ENCODE measurements at places on chromosomes 4 and X. TPM values are rescaled to one million over a fixed set of nuclear protein-coding genes. Genes with fewer than 3 reads are reported as not detected.

- peak; percentile 63 for DNase-seq
Measured at GRCh38 chr4:7960017-7960789, 20.5 kb upstream of the AFAP1 start.

DNA sequence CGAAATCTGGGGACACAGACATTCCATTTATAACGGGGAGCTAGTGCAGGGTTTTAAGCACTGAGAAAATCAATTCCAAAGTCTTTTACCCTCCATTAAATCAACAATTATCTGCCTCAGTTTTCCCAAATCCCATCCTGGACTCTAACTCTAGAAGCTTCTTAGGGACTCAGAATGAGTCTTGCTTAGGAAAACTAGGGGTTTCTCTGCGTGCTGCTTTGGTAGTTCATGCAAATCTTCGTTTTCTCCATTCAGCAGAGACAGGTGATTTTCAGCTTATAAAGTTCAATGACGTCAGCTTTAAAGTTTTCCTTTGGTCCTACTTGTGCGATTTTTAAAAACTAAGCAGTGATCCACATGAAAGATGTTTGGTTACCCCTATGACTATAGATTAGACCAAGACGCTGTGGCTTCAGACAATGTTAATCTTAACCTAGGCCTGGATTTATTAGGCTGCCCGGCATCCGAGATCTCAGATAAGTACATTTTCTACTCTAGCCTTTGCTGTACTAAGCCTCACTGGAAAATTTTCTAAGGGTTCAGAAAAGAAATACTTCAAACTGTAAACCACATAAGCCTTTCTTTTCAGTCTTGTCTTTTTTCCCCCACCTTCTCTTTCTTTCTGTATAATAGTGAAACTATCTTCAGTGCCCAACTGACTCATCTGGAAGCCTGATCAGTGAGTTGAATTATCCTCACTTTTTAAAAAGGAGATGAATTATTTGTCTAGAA is 121.4 kb upstream of the GATB start:
- DNase-seq = peak; percentile 16

DNA sequence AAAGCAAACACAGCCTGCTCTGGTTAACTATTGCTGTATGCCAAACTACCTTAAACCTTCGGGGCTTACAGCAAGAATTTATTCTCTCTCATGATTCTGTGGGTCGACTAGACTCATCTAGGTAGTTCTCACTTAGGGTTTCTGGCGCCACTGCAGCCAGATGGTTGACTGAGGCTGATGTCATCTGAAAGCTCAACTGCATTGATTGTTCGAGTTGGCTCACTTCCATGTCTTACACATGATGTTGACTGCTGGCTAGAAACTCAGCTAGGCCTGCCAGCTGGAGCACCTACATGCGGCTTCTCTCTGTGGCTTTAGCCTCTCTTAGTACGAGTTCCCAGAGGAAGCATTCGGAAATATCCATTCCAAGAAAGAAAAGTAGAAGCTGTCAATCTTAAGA is 103.2 kb downstream of the SRPX start:
- no peak for DNase-seq

- DNase-seq = no peak
Measured at GRCh38 chr4:84632092-84632491, 49.2 kb downstream of the CDS1 start.

GRCh38 chrX:149497626-149498025 is 7.5 kb downstream of the IDS start:
- DNase-seq = no peak

GRCh38 chr4:61202638-61203435 is 2.7 kb downstream of the ADGRL3 start:
- no peak for DNase-seq

DNA sequence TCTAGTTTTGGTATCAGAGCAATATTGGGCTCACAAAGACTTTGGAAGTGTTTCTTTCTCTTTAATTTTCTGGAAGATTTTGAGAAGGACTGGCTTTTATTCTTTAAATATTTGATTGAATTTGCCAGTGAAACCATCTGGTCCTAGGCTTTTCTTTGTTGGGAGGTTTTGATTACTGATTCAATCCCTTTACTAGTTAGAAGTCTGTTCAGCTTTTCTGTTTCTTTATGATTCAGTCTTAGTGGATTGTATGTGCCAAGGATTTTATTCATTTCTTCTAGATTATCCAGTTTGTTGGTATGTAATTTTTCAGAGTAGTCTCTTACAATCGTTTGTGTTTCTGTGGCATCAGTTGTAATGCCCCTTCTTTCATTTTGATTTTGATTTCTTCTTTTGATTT is 28.6 kb downstream of the GLRB start:
- no peak for DNase-seq

TRPC5OS gene
- total RNA-seq = not detected

DNA sequence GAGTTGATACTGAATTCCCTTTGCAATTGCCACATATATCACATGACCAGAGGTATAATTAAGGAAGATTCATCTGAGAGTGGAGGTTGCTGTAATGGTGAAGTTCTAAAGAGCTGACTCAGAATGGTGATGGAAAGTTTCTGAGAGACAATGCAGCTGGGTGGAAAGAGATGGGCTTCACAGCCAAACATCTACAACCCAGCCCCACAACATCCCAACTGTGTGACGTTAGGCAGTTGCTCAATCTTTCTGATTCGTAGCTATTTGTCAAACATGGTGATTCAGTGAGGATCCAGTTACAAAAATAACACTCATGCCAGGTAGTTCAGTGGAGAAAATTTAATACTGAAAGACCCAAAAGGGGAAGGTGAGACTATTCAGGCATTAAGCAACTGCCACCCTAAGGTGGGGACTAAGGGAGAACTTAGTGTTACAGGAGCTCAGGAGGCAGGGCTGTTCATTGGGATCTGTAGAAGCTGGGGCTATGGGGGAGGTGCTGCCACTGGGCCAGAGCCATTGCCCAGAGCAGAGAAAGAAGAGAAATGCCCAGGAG is 6.9 kb upstream of the AFF1 start:
- peak; percentile 24 for DNase-seq

GRCh38 chr4:142040043-142040442 is 403.7 kb downstream of the IL15 start:
- DNase-seq = no peak

GRCh38 chr4:2333356-2333841 is 71.5 kb upstream of the MXD4 start:
- DNase-seq = no peak

DNA sequence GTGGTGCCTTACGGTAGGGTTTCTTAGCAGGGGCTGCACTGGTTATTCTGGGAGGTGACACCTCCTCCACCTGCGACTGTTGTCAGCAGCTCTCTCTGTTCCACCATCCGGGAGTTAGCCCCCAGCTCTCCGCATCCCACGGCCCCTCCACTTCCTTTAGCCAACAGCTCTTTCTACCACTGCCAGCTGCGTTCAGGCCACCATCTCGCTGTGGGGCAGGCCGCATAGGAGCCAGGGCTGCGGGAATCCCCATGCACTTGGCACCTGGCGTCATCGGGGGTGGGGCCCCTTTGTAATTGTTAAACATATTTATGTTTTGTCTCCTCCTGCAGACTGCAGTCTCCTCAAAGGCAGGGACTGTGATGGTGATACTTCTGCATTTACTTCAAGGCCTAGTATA is 480.2 kb downstream of the SMARCA1 start:
- no peak for DNase-seq

GRCh38 chr4:76801621-76802235 is 96.2 kb downstream of the SOWAHB start:
- DNase-seq = no peak

DNA sequence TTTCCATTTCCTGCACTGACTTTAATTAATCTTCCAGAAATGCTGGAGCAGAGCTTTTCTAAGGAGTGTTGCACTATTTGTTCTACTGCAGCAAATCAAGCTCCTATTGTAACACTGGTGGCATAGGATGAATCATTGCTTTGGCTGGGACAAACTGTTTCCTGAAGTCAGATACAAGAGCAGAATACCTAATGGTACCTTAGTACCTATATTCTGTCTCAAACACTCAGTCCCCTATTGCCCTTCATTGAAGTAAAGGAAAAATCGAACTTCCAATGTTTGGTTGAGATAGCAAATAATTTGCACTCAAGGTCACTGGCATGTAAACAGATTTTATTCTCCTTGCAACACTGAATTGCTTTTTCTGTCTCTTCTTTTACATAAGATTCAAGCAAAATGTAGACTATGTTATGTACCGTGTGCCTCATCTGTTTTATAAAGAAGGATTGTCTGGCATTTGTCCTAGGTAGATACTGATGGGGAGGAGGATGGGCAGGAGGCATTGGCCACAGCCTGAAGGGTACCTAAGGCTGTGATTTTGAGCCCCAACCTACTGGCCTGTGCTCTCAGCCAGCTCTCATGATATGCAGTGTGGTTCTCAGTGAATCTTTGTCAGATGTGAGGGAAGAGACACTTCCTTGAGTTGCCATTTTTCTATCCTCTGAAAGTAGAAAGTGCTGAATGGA is 141.6 kb downstream of the AASDH start:
- no peak for DNase-seq

PPP4R3C gene
- not detected for total RNA-seq

DNA sequence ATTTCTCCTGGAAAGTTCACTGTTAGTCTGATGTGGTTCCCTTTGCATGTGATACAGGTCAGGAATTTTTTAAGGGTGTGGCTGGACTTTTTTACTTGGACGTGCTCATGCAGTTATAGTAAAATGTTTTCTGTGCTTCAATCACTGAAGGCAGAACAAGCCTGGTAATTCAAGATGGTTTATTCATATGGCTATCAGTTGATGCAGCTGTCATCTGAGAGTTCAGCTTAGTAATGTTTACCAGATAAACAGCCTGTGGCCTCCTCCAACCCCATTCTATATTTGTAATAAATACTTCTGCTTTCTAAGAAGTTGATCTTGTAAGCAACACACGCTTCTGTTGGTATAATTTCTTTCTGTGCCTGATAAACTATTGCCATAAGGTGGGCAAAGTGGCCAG is 2105.9 kb downstream of the ARAP2 start:
- no peak for DNase-seq

DHRSX gene
- 22.0 TPM for total RNA-seq

GRCh38 chrX:70504772-70505450 is 60.3 kb downstream of the DLG3 start:
- DNase-seq = peak; percentile 68

DNA sequence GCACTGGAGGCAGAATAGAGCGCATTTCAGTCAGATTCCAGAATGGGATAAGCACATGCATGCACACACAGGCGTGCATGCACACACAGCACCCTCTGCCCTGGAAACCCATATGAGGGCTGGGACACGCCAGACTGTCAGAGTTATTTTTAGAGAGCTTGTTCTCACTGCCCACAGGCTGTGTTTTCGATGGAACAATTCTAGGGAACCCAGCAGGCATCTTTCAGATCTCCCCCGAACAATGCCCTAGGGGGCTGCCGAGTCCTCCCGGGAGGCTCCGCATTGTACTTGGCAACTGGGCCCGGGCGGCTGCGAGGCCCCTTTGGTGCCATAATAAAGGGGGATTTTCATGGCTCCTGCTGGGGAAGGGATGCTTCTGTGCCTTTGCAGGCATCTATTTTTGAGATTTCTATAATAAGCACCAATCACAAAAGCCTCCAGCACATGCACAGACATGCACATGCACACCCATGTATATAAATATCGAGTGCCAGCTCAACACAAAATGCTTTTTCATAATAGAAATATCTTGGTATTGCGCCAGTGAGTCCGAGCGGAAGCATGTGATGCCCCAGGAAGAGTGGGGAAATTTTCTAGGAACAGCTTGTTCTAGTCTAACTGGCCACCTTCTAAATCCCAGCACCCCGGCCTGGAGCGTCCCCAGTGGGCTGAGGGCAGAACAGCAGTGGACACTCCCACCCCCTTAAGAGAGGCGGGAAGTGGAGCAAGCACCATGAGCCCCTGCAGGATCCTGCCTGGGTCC is 88.5 kb downstream of the PHKA2 start:
- no peak for DNase-seq

DGAT2L6 gene
- total RNA-seq = not detected

TMEM144 gene
- total RNA-seq = 0.09 TPM

DNA sequence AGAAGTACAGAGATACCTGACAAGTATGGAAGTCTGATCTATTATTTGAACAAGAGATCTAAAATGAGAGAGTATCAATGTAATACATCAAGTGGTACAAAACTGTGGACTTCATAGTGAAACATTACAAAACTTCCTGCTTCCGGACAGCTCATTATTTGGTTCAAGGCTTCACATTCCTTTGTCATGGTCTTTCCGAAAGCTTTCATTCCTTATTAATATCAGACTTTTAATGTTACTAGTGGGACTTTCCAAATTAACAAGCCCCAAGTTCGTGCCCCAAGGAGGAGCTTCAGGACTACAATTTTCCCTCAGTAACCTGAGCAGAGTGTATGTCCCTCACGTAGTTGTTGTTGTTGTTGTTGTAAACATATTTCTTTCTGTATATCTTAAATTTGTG is 1.2 kb downstream of the CHIC2 start:
- peak; percentile 15 for DNase-seq

GRCh38 chrX:69216911-69217310 is 51.7 kb upstream of the PJA1 start:
- DNase-seq = no peak

DNA sequence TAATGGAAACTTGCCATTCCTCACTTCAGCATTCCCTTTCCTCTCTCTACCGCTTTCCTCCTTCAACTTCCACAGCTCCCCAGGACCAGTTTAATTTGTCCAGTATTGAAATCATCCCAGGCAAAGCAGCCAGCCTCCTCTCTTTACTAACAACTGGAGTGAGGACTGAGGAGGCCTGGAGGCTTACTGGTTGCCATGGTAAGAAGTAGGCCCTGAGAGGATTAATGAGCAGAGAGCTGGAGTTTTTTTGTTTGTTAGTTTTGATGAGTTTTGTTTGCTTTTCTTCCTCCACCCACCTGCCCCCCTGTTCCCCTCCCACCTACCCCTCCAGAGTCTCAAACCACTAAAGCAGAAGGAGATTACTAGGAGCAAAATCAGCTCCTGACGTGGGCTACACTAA is 29.5 kb upstream of the PLP1 start:
- DNase-seq = no peak

DNA sequence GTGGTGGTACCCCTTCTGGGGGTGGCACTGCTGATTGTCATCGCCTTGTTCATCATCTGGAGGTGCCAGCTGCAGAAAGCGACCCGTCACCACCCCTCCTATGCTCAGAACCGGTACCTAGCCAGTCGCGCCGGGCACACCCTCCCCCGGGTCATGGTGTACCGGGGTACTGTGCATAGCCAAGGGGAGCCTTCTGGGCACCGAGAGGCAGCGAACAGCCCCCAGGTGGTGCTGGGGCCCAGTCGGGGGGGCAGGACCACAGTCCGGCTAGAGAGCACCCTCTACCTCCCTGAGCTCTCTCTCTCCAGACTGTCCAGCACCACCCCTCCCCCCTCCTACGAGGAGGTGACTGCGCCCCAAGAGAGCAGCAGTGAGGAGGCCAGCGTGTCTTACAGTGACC is 5.3 kb downstream of the PRRG3 start:
- no peak for DNase-seq

DNA sequence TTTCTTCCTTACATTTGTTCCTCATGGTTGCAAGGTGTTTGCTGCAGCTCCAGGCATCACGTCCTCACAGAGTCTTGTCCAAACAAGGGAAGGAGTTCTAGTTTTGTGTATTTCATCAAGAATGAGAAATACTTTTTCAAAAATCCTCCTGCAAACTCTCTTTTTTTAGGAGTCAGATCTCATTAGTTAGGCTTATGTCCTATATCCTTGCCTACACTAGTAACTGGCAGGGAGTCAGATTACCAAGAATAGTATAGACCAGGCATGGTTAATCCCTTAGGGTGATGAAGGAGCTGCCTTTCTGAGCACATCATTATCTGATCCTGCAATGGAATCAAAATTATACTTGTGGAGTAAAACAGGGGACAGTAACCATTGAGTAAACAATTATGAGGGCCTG is 160.4 kb downstream of the SHROOM3 start:
- no peak for DNase-seq

GRCh38 chr4:182688081-182688480 is 229.1 kb downstream of the DCTD start:
- no peak for DNase-seq

VCX gene
- not detected for total RNA-seq
